ENCODE measurements at places on chromosomes 7 and 10.

DNA sequence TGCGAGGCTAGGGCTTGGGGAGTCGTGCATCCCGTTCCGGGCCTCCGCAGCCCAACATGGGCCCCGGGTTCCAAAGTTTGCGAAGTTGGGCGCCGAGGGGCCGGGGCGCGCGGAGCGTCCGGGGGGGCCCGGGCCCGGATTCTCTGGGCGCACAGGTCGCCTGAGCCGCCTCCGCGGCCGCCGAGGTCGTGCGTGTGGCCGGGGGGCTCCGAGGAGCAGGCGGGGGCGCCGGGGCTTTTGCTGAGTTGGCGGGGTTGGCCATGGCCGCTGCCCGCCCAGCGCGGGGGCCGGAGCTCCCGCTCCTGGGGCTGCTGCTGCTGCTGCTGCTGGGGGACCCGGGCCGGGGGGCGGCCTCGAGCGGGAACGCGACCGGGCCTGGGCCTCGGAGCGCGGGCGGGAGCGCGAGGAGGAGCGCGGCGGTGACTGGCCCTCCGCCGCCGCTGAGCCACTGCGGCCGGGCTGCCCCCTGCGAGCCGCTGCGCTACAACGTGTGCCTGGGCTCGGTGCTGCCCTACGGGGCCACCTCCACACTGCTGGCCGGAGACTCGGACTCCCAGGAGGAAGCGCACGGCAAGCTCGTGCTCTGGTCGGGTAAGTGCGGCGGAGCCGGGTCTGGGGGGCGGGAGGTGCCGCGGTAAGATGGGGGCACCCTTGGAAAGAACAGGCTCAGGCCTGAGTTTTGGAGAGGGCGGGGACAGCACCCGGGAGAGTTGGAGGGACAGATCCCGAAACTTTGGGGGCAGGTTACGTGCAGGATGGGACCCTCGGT, 643 bp downstream of the SMO start:
- DNase-seq, result no peak

GRCh38 chr10:11921800-11922392, 98.7 kb downstream of the PROSER2 start:
- no peak for DNase-seq

- DNase-seq, result no peak
Measured at GRCh38 chr10:48279081-48279751, 4.7 kb upstream of the FRMPD2 start.

DNA sequence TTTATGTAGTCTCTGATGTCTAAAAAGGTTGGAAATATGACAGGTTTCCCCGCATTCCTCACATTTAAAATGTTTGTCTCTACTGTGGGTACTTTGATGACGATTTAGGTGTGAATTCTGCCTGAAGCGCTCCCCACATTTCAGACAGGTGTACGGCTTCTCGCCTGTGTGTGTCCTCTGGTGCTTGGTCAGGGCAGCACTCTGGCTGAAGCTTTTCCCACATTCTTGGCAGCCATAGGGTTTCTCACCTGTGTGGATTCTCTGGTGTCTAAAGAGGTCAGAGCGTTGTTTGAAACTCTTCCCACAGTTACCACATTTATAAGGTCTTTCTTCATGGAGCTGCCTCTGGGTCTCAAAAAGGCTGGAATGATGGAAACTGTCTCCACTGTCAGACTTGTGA, 6.3 kb downstream of the ZNF394 start:
- no peak for DNase-seq

Measured in KG1 (cell line).